ENCODE measurements at places on chromosomes 6 and 20.

GRCh38 chr6:13538084-13538483 is 36.3 kb upstream of the SIRT5 start:
- peak; percentile 58 for DNase-seq
- H3K27me3 ChIP-seq, result no peaks in the 10 kb centered on the region

GRCh38 chr6:24721461-24722215 is 2.7 kb upstream of the C6orf62 start:
- peak overlapping the region; percentile 82 for H3K4me3 ChIP-seq
- no peak for DNase-seq
- no peaks in the 10 kb centered on the region for H3K27me3 ChIP-seq
- H3K27ac ChIP-seq, result peak overlapping the region; percentile 100
- peaks cover 51% of the 10 kb centered on the region for H3K36me3 ChIP-seq

- no peak overlapping the region for H3K27ac ChIP-seq
- DNase-seq, result no peak
- no peaks in the 10 kb centered on the region for H3K27me3 ChIP-seq
- peaks cover 4% of the 10 kb centered on the region for H3K36me3 ChIP-seq
- H3K4me1 ChIP-seq, result no peaks in the 10 kb centered on the region
- H3K4me3 ChIP-seq, result no peak overlapping the region
These were observed 49.2 kb downstream of the CDKAL1 start for GRCh38 chr6:20583444-20583800.

DNA sequence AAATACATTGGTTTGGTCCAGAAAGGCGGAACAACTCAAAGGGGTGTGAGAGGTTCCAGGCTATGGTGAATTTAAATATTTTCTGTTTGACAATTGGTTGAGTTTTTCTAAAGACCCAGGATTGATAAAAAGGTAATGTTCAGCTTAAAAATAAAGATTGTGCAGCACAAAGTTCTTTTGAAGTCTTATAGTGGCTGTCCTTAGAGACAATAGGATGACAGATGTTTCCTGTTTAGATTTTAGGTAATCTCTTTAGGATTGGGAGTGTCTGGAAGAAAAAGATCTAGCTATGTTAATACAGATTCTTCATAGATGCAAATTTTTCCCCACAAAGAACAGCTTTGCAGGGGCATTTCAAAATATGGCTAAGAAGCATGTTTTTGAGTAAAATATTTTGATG is 119.7 kb downstream of the GRIK2 start:
- no peaks in the 10 kb centered on the region for H3K36me3 ChIP-seq
- H3K27me3 ChIP-seq, result no peaks in the 10 kb centered on the region
- peaks cover 7% of the 10 kb centered on the region for H3K4me1 ChIP-seq
- H3K27ac ChIP-seq, result no peak overlapping the region

DNA sequence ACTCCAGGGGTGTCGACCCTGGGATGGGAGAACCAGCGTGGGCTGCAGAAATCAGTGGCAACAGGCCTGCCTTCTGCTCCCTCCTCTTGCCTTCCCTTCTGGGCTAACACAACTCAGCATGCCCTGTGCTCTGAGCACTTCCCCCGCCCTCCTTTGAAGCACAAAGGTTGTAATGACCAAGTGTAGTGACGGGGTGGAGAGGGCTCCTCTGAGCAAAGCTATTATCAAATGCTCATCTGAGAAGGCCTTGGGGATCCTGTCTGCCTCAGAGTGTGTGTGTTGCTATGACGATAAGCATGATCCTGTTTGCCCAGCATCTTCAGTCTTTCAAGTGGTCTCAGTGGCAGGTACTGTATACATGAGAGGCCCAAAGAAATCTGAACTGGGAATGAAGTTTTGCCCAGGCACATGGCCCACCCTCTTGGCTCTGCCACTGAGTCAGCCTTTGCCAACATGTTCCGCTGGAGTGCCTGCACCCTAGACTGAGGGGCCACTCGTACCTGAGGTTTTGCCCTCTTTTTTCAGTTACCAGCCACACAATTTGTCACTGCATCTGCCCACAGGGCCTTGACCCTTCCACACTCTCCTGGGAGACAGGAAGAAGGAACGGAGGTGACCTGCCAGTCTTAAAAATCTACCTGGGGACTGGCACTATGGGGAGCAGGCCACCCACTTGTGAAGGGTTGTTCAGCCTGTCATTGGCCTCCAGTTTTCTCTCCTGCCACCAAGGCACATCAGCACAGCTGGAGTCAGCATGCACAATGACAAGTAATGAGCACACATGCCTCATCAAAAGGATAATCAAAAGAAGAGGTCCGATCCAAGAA is 74.5 kb downstream of the GFOD1 start:
- no peak for DNase-seq
- peaks cover under 1% of the 10 kb centered on the region for H3K36me3 ChIP-seq
- H3K27me3 ChIP-seq, result no peaks in the 10 kb centered on the region
- no peak overlapping the region for H3K4me3 ChIP-seq
- H3K4me1 ChIP-seq, result peaks cover 25% of the 10 kb centered on the region

- no peak overlapping the region for H3K4me3 ChIP-seq
- no peak for DNase-seq
- H3K27me3 ChIP-seq, result peaks cover 7% of the 10 kb centered on the region
- H3K36me3 ChIP-seq, result no peaks in the 10 kb centered on the region
These were observed 90.5 kb upstream of the SNX9 start for GRCh38 chr6:157732416-157733161.

- no peaks in the 10 kb centered on the region for H3K36me3 ChIP-seq
- no peaks in the 10 kb centered on the region for H3K4me1 ChIP-seq
- H3K27me3 ChIP-seq, result peaks cover 83% of the 10 kb centered on the region
- no peak overlapping the region for H3K4me3 ChIP-seq
These were observed 124.9 kb downstream of the LAMA2 start for GRCh38 chr6:129007701-129008373.

- no peak overlapping the region for H3K27ac ChIP-seq
- DNase-seq, result no peak
- H3K27me3 ChIP-seq, result no peaks in the 10 kb centered on the region
- no peak overlapping the region for H3K4me3 ChIP-seq
These were observed 10.9 kb downstream of the TFB1M start for GRCh38 chr6:155303361-155303870.

DNA sequence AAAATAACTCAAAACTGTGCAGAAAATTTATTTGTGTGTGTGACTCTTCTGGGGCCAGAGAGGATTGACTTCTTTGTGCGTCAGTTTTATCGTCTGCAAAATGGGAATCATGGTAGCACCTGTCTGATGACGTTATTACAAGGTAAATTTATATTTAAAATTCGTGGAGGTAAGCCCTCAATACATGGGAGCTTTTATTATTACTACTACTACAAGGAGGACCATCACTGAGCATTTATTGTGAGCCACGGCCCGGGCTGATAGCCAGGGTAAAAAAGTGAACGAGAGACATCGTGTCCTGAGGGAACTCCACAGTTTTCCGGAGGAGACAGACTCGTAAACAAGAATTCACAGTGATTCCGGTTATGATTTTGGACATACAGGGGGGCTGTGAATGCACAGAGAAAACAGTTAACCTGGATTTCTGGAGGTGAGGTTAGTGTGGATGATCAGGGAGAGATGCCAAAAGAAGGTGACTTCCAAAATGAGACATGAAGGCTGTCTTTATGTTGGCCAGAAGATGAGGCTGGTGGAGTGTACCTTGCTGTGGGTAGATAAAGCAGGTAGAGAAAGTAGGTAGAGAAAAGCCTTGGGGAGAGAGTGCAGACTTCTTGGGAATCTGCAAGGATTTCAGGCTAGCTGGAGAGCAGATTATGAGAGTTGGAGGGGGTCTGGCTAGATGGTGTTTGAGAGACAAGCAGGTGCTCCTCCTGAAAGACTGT is 10.6 kb upstream of the SERINC3 start:
- H3K27ac ChIP-seq, result no peak overlapping the region
- no peak overlapping the region for H3K4me3 ChIP-seq

GRCh38 chr20:45183084-45183483 is 8.4 kb downstream of the PI3 start:
- DNase-seq, result no peak
- H3K27ac ChIP-seq, result no peak overlapping the region
- H3K4me3 ChIP-seq, result no peak overlapping the region
- no peaks in the 10 kb centered on the region for H3K4me1 ChIP-seq
- H3K36me3 ChIP-seq, result no peaks in the 10 kb centered on the region

- H3K27me3 ChIP-seq, result no peaks in the 10 kb centered on the region
- H3K36me3 ChIP-seq, result peaks cover 5% of the 10 kb centered on the region
- H3K4me3 ChIP-seq, result peak overlapping the region; percentile 26
- H3K4me1 ChIP-seq, result peaks cover 65% of the 10 kb centered on the region
- DNase-seq, result peak; percentile 83
These were observed 25.2 kb downstream of the TRAM2 start for GRCh38 chr6:52551483-52552277.

DNA sequence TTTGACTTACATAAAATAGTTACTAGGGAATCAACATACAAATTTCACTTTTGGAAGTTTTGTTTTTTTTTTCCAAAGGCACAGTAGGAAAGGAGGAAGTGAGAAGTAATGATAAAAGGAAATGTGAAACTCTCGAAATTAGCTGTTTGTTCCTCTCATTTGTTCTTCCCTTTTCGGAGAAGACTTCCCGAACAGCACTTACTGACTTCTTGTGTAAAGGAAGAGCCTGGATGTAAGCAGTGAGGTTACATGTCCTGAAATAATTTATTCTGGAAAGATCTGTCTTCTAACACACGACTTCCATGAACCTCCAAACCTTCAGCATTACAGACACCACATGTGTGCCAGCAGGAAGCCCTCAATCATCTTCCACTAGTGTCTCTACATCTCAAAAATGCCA is 59.1 kb downstream of the KIF16B start:
- no peak overlapping the region for H3K27ac ChIP-seq
- no peak overlapping the region for H3K4me3 ChIP-seq
- DNase-seq, result no peak

DNA sequence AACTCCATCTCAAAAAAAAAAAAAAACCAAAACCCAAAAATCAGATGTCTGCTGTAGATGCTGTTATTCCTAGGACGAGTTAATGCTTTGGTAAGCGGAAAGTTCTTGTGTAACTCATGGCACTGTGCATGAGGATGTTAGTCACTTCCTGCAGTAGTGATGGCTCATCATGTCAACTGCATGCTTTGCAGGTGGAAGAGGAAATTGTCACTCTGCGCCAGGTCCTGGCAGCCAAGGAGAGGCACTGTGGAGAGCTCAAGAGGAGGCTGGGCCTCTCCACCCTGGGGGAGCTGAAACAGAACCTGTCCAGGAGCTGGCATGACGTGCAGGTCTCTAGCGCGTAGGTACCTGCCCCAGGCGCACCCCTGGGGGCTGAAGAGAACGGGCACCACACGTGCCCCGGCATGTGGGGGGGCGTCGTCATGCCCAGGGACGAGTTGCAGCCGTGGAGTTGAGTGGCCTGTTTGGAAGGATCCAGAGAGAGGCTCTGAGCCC is 8.5 kb downstream of the TPD52L2 start:
- peak; percentile 95 for DNase-seq
- H3K4me1 ChIP-seq, result peaks cover 6% of the 10 kb centered on the region
- H3K27me3 ChIP-seq, result no peaks in the 10 kb centered on the region
- peak overlapping the region; percentile 19 for H3K4me3 ChIP-seq

DNA sequence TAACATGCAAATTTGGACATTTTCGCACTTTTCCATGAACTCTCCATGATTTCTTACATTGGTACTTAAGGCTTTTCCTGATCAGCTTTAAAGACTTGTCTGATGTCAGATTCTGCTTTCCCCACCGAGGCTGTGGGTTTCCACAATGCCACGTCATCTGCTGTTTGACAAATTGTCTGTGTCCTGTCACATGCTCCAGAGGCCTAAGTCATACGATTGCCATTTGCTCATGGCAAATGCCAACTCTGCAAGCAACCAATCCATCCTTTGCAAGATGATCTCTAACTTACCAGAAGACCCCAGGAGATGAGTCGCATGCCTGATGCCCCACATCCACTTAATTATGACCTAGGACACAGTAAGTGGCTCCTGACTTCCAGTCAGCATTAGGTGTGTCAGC is 556.5 kb downstream of the BMP2 start:
- DNase-seq, result no peak
- no peaks in the 10 kb centered on the region for H3K36me3 ChIP-seq
- H3K4me3 ChIP-seq, result no peak overlapping the region
- H3K4me1 ChIP-seq, result no peaks in the 10 kb centered on the region
- H3K27ac ChIP-seq, result no peak overlapping the region
- no peaks in the 10 kb centered on the region for H3K27me3 ChIP-seq

- no peaks in the 10 kb centered on the region for H3K4me1 ChIP-seq
- H3K27ac ChIP-seq, result no peak overlapping the region
- H3K27me3 ChIP-seq, result no peaks in the 10 kb centered on the region
- peak; percentile 74 for DNase-seq
- H3K36me3 ChIP-seq, result peaks cover 69% of the 10 kb centered on the region
These were observed 14.7 kb downstream of the UCKL1 start for GRCh38 chr20:63941282-63942081.

DNA sequence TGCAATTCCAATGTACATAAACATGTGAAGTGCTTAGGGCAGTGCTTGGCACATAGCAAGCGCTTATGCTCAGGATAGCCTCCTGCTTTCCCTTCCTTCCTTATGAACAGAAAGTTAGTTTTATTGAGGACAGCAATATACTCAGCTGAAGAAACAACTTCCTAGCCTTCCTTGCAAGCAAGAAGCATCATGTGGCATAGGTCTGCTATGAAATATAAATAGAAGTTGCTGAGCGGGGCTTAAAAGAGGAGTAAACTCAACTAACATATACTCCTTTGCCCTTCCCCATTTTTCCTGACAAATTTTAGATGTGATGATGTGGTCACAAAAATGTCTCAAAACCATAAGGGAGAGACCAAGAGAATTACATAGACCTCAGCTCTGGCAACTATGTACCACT is 98.9 kb downstream of the KIF16B start:
- H3K4me1 ChIP-seq, result no peaks in the 10 kb centered on the region
- H3K27me3 ChIP-seq, result no peaks in the 10 kb centered on the region
- no peak overlapping the region for H3K4me3 ChIP-seq
- no peaks in the 10 kb centered on the region for H3K36me3 ChIP-seq
- DNase-seq, result no peak

DNA sequence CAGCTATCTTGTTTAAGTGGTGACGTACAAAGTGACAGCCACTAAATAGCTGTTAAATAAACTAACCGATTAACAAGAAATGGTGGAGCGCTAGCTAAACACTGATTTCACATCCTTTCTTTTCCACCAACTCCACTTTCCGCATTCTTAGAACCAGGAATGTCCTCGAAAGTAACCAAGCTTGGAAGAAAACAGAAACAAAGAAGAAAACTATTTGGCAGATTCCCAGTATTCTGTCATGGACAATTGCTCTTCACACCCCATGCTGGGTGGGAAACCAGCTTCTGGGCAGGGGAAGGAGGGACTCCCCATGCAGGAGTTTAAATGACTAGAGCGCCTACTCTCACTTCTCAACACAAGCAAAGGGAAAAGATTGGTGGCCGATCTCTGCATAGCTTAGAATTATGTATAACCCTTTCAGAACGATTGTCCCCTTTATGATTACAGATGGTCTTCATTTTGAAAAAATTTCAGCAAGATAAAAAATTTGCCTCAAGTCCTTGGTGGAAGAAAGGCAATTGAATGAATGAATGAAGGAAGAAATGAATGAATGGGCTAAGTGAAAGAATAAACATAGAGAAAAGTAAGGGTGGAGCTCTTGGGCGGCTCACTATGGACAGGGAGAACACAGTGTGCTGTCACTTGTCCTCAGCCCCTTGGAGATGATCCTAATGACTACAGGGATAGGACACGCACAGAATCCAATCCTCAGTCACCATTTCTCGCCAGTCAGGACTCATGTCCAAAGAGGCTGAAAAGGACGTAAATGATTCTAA is 148.7 kb upstream of the NEDD9 start:
- H3K4me1 ChIP-seq, result no peaks in the 10 kb centered on the region
- no peaks in the 10 kb centered on the region for H3K36me3 ChIP-seq
- DNase-seq, result no peak
- H3K27me3 ChIP-seq, result no peaks in the 10 kb centered on the region

- peaks cover 51% of the 10 kb centered on the region for H3K27me3 ChIP-seq
- H3K36me3 ChIP-seq, result no peaks in the 10 kb centered on the region
- no peak for DNase-seq
- H3K27ac ChIP-seq, result no peak overlapping the region
- no peaks in the 10 kb centered on the region for H3K4me1 ChIP-seq
These were observed 20.8 kb downstream of the LAMA2 start for GRCh38 chr6:128903715-128904114.

All from MCF 10A (cell line).